ENCODE measurements at places on chromosomes 11 and 22.

GRCh38 chr11:61158691-61159381 is 2.4 kb downstream of the VPS37C start:
- no peak for DNase-seq

- DNase-seq, result no peak
These were observed 303.7 kb downstream of the TTC28 start for GRCh38 chr22:28375761-28376534.

GRCh38 chr11:122309262-122309925 is 193.4 kb upstream of the BLID start:
- no peak for DNase-seq

DNA sequence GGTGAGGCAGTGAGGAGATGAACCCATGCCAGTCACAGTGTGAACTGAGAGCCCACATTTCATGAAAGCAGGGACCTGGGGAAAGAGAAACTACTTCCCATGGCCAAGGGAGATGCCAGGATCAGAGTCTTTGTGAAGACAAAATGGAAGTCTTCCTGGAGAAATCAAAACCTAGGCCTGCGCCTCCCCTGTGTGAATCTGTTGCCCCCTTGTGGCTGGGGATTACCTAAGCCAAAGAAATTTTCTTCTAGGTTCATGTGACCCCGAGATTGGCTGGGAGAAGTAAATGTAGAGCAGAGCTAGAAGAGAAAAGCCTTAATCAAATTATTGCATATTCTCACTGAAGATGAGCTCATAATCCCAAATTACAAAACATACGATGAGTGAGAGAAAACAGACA is 1075.3 kb downstream of the TBC1D22A start:
- DNase-seq, result peak; percentile 26

DNA sequence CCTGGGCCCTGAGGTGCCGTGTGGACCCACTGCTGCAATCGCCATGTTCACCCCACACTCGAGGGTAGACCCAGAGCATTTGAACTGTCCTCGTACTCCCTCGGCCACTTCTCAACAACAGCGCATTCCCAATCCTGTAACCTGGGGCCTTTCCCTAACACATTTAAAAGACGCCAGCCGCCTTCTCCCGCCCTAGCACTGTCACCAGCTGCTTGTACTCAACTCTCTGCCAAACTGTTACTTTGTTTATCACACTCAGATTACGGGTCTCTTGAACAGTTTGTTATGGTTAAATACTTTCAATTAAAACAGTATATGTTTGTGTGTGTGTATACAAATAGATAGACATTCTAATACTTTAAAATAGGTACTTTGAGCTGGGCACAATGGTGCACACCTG is 20.7 kb downstream of the CDKN1C start:
- no peak for DNase-seq

- DNase-seq, result no peak
These were observed 56.0 kb downstream of the PACS1 start for GRCh38 chr11:66126064-66126463.

DNA sequence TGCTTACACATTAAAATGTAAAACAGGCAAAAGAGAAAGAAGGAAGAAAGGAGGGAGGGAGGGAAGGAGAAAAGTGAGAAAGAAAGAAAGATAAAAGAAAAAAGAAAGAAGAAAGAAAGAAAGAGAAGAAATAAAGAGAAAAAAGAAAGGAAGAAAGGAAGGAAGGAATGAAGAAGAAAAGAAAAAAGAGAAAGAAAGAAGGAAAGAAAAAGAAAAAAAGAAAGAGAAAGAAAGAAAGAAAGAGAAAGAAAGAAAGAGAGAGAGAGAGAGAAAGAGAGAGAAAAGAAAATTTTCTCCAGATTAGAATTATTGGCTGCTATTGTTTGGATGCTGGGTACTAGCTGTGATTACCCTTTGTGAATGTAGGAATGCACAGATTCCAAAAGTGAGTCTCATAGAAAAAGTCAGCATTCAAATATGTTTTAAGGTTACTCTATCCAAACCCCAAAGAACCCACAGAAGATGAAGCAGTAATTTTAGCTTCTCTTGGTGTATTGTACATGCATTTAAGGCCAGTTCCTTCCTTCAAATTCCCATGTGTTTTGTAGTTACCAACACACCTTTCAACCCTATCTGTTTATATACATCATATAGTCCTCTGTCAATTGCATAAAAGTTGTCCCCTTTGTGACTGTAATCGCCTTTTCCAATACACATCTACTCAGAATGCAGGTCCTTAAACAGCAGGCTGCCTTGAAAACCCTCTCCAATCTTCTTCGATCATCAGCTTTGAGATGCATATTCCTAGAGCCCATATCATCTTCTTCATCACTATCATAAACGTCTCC is 789 bp upstream of the FAM111A start:
- no peak for DNase-seq

GRCh38 chr22:20033045-20033706 is 12.3 kb downstream of the TANGO2 start:
- DNase-seq, result no peak

DNA sequence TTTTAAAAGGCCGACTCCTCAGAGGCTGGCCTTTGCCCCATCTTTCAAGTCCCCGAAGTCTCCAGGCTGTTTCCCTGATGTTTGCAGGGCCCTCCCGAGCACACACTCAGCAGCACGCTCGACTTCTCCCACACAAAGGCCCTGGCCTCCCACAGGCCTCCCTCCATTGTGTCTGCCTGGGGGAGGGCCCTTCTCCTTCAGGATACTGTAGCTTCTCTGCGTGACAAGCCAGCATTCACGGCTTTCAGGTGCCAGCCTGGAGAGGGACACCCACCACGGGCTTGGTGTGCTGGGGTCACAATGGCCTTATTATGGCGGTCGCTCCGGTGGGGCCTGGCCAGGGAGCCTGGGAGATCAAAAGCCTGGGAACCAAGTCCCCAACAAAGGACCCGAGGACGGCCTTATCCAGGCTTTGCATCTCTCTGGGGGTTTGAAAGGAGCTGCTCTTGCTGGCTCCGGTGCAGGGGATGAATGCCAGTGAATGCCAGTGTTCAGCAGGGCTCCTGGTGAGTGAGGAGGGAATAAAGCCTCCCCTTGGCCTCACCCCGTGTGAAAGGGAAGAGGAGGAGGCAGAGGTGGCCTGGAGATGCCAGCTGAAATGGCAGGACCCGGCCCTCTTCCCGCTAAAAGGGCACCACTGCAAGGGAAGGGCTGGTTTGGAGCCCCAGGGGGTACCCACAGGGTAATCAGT is 55.0 kb downstream of the TRAF6 start:
- DNase-seq, result no peak

DNA sequence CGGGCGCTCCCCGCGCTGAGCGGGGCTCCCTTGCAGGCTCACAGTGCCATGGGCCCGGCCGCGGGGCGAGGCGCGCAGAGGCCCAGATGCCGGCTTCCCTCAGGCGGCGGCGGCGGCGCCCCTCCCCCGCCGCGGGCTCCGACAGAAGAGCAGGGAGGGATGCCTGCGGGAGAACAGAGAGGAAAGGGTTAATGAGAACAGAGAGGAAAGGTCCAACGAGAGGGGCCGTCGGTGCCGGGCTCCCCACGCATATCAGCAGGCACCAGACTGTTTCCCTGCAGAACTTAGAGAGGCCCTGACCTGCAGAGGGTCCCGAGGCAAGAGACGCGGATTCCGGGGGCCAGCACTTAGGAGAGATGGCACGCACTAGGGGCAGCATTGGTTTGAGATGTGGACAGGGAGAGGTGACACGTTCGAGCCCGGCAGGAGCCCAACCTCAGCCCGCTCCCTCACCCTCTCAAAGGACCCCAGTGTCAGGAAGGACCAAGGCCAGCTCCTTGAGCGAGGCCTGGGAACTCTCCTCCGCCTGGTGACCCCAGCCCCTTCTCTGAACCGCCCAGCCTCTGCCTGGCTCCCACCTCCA is 9.1 kb downstream of the NRXN2 start:
- no peak for DNase-seq

GRCh38 chr11:27380771-27381170 is 17.8 kb upstream of the CCDC34 start:
- DNase-seq, result no peak
